Muscle of arm (tissue), 14 donors: ENCODE measurements at places on chromosomes 1 and 21.

- DNase-seq: no peak
Measured at GRCh38 chr1:38344716-38345115, 298.1 kb upstream of the POU3F1 start.

DNA sequence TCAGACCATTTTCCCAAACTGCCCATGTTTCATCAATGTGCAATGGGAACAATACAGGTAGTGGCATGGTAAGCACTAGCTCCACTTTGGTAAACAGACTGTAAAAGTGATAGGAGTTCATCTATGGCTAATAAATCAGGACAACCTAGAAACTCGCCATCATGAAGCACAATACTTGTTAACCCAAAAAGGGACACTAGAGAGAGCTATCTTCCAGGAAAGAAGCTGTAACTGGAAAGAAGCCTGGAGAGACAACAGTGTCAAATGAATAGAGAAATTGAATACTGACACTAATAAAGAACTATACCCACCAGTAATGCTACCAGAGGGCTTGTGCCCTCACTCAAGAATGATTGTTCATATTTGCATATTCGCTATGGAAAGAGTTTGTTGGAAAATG lies 164.7 kb upstream of the RGS18 start:
- no peak for DNase-seq

- DNase-seq: no peak
Measured at GRCh38 chr1:53125623-53126360, 16.6 kb downstream of the SLC1A7 start.

DNA sequence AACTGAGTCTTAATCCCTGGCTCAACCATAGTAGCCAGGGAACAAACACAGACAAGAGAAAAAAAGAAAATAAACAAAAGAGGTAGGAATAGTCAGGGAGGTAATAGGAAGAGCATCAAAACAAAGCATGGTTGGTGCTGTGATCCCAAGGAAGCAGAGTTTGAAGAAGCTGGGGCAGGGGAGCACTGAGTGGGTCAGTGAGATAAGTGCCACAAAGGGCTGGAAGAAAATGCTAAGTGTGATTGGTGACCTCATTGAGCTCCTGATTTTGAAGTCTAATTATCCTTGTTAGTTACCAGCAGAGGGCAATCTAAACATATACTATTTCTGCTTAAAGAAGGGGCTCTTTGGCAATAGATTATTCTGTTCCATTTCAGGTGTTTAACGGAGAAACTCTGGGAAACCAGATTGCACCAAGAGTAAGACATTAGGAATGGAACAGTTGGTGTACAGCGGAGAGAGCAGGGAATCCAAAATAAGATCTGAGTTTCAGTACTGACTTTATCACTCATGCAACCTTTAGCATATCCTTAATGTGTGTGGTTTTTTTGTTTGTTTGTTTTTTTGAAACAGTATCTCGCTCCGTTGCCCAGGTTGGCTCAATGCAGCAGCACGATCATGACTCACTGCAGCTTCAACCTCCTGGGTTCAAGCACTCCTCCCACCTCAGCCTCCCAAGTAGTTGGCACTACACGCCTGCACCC lies 30.7 kb upstream of the KIAA1614 start:
- peak; percentile 51 for DNase-seq

DNA sequence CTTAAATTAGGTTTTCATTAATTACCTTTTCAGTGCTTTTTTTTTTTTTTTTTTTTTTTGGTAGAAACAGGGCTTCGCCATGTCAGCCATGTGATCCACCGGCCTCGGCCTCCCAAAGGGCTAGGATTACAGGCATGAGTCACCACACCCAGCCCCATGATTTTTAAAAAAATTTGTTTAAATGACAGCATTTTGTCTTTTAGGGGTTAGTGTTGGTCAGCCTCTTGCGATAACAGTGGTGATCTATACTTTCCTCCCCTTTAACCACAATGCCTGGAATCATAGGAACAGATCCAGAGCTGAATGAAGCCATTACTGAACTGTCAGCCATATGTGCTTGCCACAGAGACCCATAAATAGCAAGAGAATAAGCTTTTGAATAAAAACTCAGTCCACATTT lies 73.9 kb downstream of the CACHD1 start:
- no peak for DNase-seq

DNA sequence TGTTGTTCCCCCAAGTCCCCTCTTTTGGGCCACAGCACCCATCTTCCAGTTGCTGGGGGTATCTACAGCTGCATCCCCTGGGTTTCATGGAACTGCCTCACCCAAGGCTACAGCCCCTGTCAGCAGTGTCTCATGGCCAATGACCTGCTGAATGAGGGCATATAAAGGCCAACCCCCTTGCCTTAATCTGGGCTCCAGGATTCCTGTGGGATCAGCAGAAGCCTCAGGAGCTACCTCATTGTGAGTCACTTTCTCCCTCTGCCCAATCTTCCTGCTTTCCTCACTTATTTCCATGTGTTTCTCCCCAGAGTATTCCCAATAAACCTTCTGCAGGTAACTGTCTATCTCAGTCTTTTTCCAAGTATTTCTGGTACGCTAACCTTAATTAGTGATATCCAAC lies 37.3 kb upstream of the SYT14 start:
- no peak for DNase-seq
